Stimulated activated CD8-positive, alpha-beta memory T cell treated with anti-CD3 and anti-CD28 coated beads, Interleukin-2, amount 100 ng/mL, for 1 hour (primary cell): ENCODE measurements at places on chromosomes 6 and 20.
A peak's percentile ranks its signal among the peaks of the same experiment; 100 is the strongest.

DNA sequence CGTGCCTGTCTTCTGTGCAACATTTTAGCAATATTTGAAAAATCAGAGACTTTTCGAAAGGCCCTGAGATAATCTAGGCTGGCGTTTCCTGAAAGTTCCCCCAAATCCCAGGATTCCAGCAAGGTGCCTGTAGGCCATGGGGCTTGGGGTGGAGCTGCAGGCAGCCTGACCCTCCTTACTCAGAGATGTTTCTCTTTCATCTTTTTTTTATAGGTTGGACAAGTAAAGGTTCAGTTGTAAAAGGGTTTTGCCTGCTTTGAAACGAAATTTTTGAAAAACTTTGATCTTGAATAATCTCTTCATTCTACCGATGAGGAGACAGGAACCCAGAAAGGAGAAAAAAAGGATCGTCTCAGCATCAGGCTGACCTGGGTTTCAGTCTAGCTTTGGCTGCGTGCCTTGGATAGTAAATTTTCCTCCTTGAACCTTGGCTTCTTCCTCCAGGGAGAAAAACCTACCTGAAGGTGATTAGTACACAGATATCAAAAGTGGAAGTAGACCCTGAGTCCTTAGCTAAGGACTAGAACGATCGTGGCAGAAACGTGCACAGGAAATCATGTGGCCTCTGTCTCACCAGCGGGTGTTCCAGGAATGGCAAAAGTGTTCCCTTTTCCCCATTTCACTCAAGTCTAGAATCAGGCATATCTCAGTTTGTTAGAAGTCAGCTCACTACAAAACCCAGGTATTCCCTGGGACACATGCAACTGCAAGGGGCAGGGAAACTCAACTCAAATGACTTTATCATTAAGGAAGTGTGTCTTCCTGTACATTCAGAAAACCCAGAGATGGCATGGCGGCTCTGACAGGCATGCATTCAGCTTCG is 128.2 kb upstream of the PTPN1 start:
- no peak for DNase-seq

GRCh38 chr20:755941-756340 is 12.4 kb downstream of the SLC52A3 start:
- DNase-seq, result no peak

GRCh38 chr6:33172688-33173534 is 19.4 kb downstream of the COL11A2 start:
- DNase-seq, result no peak

GRCh38 chr20:11158589-11158988 is 484.8 kb upstream of the JAG1 start:
- no peak for DNase-seq

DNA sequence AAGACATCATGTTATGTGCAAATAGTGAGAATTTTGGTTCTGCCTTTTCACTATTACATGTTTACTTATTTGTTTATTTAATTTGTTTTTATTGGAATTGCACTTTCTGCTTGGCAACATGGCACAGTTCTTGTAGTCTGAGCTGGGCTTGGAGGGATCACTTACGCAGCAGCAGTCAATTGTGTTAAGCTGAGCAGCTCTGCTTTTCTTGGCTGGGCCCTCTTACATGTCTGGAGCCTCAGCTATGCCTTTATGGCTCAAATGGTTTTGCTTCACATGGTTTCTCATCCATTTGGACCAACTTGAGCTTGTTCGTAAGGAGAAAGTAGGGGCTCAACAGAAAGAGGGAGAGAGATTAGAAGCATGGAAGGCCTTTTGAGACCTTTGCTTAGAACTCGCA is 327.5 kb upstream of the EPHA7 start:
- no peak for DNase-seq

DNA sequence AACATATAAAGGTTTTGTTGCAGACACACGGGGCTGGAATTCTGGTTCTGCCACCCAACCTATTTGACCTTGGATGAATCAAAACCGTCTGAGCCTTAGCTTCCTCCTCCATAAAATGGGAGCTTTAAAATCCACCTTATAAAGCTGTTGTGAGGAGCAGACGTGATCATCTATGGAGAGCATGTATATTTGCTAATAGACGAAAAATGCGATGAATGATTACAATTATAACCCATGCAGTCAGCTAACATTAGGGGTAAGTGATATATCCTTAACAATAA is 586 bp upstream of the NUP153 start:
- DNase-seq, result no peak

DNA sequence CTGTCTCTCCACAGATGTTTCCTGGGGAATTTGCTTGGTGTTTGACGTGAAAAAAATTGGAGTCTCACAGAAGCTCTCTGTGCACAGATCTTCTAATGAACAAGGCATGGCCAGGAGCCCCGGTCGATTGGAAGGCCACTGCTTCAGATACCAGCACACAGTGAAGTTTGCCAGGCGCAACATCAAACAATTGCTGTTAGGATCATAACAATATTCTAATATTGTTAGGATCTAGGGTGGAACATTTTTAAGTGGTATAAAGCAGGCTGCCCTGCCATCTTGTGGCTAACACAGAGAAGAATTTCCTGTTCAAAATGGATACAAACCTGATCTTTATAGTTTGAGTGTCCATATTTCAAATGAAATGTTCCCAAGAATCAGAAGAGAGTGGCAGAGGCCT is 64.1 kb downstream of the C6orf118 start:
- DNase-seq, result no peak

DNA sequence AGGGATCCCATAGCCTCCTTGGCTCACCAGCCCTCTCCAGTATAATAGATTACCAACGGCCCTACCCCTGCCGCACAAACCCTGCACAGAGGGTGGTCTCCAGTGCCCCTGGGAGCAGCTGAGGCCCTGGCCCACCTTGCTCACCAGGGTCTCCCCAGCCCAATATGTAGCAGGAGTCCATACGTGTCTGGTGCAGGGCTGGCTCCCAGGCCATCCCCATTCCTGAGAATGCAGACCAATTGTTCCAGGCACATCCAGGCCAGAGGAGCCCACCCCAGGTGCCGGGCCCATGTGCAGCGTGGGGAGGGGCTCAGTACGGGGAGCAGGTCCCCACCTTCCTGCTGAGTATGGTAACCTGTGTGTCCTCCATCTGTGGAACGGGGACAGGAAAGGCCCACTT is 251.9 kb downstream of the TAF4 start:
- DNase-seq, result no peak

DNA sequence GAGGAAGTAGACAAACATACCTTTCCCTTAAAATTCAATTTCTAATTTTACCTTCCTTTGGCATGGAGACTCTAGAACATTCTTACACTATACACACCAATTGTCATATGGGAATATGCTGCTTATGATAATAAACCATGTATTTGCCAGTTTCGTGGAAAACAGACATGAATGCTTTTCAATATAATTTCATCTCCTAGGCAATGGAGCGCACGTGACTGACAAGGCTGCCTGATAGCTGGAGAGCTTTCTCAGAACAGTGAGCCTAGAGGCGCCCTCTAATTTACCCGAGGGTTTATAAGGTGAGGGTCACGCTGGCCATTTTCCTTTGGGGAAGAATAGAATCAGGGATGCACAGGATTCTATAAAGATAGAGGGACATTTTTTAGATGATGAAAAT is 56.5 kb downstream of the PRR18 start:
- DNase-seq, result no peak

DNA sequence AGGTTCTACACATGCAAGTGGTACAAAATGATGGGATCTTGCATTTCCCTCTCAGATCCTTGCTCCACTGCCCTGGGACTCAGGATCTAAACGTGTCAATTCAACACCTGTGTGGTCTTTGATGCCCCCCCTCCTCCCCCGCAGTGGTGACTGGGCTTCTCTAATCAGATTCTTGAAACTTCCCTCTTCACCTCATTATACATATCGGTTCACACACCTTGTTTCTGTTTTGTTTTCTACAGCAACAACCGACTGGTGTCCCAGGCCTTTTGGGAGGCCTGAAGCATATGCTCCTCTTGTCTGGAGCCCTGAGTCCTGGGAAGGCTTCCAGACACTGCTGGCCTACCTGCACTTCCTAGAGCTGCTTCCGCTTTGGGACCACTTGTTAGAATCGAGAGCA is 20.0 kb downstream of the SAMD3 start:
- no peak for DNase-seq

DNA sequence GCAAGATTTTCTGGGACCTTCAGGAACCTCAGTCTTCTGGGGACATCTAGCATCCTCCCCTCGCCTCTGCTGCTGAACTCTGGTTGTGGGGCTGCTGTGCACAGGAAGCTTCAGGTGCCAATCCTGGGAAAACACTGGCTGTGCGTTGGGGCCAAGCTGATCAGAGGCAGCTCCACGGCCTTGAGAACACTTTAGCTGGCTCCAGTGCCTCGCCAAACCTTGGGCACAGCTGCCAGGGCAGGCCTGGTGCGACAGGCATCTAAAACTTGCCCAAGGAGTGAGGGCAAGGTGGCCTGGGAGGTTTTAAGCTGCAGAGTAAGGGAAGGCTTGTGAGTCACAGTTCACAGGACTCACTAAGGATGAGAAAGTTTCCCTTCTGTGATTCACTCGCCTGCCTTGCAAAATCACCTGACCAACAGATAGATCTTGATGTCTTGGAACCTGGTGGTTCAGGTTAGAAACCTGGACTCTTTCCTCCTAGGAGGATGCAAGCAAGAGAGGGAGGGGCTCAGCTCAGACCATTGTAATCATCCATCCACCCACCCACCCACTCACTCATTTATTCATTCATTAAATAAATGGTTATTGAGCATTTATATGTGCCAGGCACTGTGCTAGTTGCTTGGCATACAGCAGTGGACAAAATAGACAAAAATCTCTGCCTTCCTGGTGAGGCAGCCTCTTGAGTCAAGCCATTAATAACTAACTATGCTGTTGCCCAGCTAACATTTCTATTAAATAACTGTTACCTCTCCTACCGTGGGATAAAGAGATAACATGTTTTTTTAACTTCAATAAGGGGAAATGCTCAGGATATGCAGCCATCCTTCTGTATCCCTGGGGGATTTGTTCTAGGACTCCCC is 2.5 kb upstream of the SPATS1 start:
- no peak for DNase-seq

GRCh38 chr6:6752129-6752528 is 163.6 kb downstream of the LY86 start:
- no peak for DNase-seq

- no peak for DNase-seq
These were observed 59.4 kb upstream of the CITED2 start for GRCh38 chr6:139433631-139434419.

- no peak for DNase-seq
These were observed 59.1 kb upstream of the PTPN1 start for GRCh38 chr20:50450881-50451752.

- no peak for DNase-seq
These were observed 33.8 kb upstream of the LCA5 start for GRCh38 chr6:79571030-79571367.

DNA sequence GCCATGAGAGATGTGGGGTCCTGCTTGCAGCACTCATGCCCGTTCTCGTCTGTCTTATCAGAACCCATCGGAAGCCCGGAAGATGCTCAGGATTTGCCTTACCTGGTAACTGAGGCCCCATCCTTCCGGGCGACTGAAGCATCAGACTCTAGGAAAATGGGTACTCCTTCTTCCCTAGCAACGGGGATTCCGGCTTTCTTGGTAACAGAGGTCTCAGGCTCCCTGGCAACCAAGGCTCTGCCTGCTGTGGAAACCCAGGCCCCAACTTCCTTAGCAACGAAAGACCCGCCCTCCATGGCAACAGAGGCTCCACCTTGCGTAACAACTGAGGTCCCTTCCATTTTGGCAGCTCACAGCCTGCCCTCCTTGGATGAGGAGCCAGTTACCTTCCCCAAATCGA is 8.3 kb downstream of the PI16 start:
- DNase-seq, result peak; percentile 61

- DNase-seq, result no peak
These were observed 42.3 kb upstream of the L3MBTL3 start for GRCh38 chr6:129976110-129976509.

GRCh38 chr6:153511896-153512496 is 380.9 kb upstream of the RGS17 start:
- DNase-seq, result no peak
